ENCODE measurements at places on chromosomes 2 and 18.

GRCh38 chr2:147913701-147914480 lies 69.1 kb downstream of the ACVR2A start:
- no peak for DNase-seq

- no peak for DNase-seq
These were observed 1.5 kb downstream of the EPAS1 start for GRCh38 chr2:46298522-46299353.

- no peak for DNase-seq
These were observed 1081.8 kb upstream of the TMEFF2 start for GRCh38 chr2:193276560-193276959.

DNA sequence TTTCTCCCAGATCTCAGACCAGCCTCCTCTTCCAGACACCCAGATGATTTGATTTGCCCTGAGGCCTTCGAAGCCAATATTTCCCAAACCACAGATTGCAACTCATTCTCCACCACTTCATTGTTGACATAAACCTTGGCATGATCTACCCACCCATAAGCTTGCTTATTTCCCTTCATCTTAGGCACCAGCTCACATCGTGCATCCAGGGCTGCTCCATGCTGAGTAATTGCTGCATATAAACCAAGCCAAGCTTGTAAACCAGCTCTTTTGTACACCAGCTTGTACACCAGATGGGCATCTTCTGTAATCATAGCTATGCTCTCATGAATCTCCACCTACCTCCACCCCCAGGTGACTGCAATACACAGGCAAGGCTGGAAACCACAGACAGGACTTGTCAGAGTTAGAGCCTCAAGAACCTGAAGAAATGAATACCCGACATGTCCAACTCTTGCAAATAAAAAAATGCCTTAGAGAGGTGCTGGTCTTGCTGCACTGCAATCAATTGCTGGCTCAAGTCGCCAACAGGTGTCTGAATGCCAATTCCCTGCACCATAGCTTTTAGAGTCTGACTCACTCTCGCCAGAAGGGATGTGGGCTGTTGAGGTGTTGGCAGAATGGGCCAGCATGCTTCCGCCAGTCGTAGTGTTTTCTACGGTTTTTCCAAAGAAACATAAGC lies 31.5 kb downstream of the TRABD2A start:
- DNase-seq: peak; percentile 32

- DNase-seq: no peak
These were observed 1.9 kb downstream of the PRKRA start for GRCh38 chr2:178448968-178449661.

DNA sequence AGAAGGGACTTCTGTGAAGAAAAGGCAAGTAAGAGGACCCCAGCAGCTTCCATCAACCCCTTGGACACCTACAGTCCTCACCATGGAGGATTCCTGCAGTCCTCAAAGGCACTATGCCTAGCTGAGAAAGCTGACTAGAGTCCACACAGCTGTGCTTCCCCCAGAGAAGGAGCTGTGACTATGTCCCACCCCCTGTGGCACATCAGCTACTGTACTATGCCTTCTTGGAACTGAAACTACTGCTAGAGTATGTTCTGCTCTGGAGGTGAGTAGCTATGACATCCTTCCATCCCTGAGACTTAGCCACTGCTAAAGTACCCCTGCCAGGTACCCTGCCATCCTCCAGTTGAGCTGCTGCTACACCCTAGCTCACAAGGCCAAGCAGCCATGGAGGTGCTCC lies 690.2 kb upstream of the CHAC2 start:
- DNase-seq: no peak

- no peak for DNase-seq
These were observed 90.6 kb upstream of the CCDC141 start for GRCh38 chr2:179140571-179140970.

DNA sequence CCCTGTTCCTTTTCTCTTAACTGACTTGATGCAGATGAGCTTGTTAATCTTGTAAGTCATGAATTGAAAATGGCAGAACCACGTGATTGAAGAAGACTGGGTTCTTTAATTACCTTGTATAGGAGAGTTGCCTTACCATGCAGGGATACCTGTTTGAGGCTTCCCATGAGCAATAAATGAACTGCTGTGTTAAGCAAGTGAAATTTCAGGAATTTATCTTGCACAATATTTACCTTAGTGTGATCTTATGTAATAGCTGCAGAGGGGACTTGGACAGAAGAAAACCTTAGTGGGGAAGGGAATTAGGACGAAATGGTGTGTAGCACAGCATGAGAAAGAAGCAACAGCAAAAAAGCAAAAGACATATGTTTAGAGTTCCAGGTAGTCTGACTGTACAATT lies 384.0 kb upstream of the TMEFF2 start:
- no peak for DNase-seq

DNA sequence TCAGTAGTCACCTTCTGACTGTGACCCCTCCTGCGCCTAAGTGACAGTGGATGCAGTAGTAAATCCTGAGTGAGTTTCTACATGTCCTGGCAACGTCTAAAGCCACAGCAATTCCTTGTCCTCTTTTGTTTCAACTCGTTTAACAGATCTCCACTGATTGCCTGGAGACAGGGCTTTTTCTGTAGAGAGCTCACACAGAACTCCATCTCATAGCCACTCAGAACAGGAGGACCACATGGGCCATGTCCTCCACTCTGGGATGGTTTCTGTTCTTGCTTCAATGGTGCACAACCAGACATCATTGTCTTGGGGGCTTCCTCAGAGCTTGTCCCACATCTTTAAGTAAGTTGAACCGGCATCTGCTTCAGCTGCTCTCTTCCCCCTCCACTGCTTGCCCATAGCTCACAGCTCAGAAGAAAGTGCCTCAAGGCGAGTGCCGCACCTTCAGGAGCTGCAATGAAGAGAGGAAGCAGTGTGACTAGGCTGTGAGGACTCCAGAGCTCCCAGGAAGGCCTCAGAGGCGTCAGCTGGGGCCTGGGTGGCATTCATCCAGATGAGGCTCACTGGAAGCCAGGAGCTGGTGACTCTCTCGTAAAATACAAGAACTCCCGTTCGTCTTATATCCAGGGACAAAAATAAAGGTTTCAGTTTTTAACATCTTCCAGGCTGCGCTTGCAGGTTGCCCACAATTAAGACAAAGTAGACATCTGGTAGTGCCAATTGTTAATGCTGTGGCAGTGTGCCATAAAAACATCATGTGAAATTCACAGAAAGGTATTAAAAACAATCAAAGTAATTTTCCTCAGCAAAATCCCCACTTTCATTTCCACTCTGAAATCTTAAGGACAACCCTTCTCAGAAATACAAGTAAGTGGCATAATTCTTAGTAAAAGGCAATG lies 37.3 kb downstream of the ST3GAL5 start:
- DNase-seq: no peak

DNA sequence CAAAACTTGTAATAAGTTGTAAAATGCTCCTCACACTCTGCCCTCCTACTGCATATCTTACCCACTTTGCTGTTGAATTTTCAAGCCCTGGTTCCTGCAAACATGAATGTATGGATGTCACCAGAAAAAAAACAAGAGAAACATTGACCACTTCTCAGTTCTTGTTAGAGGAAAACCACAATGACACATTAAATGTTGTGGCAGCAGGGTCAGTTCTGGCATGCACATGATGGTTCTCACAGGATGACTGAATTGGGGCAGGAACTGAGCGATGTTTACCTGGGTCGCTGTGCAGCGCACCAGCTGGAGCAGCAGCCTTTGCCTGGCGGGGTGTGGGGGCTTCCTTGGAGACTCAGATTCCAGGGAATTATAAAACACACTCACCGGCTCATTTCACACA lies 14.0 kb upstream of the PRKCE start:
- no peak for DNase-seq

GRCh38 chr2:101113441-101114267 lies 37.5 kb downstream of the TBC1D8 start:
- no peak for DNase-seq

DNA sequence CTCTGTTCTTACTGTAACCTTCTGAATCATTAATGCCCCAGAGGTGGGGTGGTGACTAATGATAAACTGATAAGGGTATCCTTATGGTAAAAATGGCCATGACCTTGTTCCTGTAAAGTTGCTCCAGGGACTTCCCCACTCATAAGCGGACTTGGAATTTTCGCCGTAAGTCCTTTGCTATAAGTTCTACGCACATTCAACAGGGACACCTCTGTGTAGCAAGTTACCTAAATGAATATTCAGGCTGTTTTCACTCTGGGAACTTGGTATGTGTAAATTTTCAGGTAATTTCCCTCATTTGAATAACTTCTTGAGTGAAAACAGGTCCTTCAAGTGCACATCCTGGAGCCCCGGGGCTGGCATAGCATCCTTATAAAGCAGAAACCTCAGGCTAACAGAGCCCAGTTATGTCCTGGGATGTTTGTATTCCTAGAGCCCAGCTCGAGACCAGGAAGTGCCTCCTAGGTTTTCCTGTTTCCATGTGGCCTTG lies 9.4 kb upstream of the AGFG1 start:
- no peak for DNase-seq

- no peak for DNase-seq
These were observed 11.9 kb upstream of the CREG2 start for GRCh38 chr2:101399021-101399799.

Measured in stimulated activated CD4-positive, alpha-beta T cell treated with anti-CD3 and anti-CD28 coated beads, Interleukin-15, amount 100 ng/mL, for 1 hour (primary cell).